A549 (cell line): ENCODE measurements at places on chromosomes 12 and 14.

DNA sequence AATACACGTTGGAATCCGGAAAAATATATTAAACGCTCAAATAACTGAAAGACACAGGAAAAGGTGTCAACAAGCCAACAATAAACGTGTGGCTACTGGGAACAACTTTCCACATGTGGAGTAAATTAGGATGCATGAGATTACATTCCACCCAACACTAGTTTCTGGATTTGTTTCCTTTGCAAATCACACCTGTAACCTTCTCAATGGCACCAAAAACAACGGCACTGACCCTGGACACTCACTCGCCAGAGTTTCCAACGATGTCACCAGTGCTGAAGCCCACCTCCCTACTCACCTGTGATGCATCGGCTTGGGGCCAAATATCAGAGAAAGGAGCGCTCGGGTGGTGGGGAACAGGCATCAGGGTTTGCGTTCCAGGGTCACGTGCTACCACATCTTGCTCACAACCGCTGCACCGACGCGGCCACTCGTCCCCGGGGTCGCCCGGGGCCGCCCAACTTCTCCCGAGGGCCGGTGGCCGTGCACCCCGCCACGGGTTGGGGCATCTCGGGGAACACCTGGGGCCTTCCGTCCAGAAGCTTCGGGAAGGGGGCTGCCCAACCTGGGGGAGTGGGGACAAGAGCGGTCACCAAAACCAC, 629 bp downstream of the PRDM4 start:
- DNase-seq: peak; percentile 26

- DNase-seq: no peak
These were observed 17.8 kb upstream of the MCRS1 start for GRCh38 chr12:49585477-49586459.

DNA sequence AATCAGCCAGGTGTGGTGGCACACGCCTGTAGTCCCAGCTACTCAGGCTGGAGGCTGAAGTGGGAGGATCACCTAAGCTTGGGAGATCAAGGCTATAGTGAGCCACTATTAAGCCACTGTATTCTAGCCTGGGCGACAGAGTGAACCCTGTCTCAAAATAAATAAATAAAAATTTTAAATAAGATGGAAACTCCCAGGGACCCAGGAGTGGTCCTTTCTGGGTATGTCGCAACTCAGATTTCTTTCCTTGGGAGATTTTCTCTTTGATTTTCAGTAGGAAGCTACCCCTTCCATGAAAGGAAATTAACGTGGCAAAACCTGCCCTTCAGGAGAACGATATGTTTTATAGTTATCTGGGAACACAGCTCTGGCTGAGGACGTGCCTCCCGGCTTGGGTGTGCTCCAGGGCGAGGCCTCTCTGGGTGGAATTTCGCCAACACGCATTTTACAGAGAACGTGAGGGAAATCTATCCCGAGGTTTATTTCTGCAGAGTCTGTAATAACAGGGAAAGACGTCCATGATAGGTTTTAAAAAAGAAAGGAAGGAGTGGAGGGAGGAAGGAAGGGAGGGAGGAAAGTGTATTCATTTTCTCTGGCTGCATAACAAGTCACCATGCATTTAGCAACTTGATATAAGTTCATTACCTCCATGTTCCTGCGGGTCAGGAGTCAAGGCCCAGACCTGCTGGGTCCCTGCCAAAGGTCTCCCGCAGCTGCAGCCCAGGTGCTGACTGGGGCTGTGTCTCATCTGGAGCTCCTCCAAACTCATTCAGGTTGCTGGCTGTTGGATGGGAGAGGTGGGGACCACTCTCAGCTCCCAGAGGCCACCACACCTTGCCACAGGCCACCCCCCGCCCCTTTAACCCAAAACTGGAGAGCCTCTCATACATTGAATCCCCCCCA, 80.6 kb upstream of the GSC start:
- no peak for DNase-seq

DNA sequence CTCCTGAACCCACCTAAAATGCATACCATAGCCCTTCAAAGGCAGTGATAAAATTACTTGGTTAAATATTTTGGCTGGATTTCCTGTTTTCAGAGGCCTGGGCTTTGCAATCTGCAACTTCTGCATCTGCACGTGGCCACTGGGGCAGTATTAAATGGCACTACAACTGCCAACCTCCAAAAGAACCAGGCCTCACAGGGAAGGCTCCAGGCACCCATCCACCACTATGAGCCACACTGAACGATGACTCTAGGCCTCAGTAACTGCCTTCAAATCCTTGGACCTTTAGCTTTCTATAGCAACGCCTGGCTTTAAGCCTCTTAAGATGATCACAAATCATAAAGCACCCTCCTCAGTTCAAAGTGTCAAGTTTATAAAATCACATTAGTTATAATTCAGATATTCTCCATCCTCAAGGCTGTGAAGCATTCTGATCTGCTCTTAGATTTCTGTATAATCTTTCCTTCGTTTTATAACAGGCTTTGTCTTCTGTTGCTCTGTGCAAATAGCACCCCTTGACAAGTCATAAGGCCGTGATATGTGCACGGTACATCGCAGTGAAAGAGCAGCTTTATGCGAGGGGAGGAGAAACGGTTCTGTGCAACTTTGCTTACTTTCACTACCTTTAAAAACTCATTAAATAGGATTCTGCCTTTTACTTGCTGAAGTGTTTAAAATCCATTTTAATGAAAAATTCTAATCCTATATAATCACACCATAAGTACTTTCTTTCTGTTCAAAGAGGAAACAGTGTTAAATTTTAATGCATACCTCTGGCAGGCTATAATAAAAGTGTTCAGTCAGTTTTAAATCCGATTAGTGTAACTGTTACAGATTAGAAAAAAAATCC, 196.4 kb upstream of the G2E3 start:
- DNase-seq: no peak

DNA sequence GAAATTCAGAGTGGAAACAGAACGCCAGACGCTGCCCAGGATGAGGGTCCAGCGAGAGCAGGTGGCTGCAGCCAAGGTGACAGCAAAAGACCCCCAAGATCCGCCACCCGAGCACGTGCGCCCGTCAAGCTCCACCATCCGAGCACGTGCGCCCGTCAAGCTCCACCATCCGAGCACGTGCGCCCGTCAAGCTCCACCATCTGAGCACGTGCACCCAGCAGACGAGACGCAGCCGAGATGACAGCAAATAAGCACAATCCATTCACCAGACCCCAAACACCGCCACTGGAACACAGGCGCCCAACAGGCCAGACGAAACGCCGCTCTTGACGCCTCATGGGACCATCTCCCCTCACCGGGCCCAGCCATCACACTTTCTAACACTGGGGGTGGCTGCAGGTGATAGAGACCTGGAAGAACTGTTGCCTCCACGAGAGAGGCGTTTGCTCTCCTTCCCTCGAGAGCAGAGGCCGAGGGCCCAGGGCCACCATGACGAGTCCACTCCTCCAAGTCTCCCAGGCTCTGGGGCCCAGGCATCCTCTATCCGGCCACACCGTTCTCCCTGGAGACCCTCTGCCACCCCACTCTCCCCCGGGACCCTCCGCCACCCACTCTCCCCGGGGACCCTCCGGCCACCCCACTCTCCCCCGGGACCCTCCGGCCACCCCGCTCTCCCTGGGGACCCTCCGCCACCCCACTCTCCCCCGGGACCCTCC, 62.1 kb upstream of the GALNT9 start:
- no peak for DNase-seq

DNA sequence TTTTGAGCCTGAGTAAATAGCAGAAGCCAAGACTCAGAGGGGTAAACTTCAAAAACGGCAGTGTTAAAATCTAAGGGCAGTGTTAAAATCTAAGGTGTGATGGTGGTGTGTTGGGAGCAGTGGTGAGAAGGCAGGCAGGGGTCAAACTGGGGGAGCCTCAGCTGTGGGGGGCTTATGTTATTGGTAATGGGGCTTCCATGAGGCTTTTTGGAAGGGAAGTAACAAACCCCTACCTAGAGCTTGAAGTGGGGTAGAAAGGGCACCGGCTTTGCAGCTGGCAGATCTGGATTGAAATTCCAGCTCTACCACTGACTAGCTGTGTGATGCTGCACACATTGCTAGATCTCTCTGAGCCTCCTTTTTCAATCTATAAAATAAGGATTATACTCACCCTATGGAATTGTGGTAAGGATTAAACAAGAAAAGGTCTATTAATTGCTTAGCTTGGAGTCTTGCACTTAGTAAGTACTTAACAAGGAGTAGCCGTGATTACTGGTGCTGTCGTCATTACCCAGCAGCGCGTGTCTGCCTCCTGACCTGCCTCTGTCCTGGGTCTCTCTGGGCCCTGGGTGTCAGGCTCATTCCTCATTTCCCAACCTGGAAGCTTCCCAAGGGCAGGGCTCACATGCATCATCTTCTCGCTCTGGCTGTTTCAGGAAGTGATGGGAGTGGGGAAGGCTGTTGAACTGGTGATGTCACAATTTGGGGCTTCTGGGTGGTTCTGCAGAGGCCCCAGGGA, 18.5 kb upstream of the KRT80 start:
- DNase-seq: no peak

- DNase-seq: no peak
These were observed 176.8 kb downstream of the APAF1 start for GRCh38 chr12:98821866-98822265.

- DNase-seq: no peak
These were observed 208.2 kb downstream of the SSPN start for GRCh38 chr12:26403601-26404000.

DNA sequence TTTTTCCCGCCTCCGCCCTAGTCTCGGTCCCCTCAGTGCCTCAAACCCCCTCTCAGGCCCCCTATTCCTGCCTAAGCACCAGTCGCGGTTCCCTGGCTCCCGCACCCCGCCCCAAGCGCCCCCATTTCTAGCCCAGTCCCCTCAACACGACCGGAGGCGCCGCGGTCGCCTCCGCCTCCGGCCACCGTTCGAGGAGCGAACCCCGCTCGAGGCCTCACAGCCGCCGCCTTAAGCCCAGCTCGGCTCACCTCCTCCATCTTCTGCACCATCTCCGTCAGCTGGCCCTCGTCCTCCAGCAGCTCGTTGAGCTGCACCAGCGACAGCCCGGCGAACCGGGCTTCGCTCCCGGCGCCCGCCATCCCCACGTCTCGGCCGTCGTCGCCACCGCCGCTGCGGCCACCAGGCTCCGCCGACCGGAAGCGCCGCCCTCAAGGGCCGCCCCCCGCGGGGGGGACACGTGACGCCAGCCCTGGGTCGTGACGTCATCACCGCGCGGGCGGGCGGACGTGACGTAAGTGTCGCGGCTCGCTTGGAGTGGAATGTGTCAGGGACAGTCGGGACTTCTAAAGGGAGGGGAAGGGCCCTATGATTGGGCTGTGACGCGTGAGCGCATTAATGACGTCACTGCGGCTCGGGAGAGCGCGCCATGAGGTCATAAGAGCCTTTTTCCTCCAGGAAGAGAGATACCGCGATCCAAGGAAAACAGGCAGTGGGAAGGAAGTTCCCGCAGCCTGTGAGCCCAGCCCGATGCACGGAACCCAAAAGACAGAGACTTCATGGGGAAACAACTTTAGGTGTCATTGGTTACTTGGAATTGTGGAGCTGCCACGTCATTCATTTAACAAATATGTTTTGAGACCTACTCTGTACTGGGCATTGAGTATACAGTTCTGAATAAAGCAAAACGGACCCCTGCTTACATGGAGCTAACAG, at the start of gene VPS37B:
Gene VPS37B, minus strand, starts transcription at position 421 of the 933 bp plus-strand sequence. Its CDS starts 62 bp downstream, at position 359.
- peak; percentile 87 for DNase-seq

- DNase-seq: peak; percentile 44
These were observed 95.1 kb downstream of the NT5DC3 start for GRCh38 chr12:103745962-103746361.

DNA sequence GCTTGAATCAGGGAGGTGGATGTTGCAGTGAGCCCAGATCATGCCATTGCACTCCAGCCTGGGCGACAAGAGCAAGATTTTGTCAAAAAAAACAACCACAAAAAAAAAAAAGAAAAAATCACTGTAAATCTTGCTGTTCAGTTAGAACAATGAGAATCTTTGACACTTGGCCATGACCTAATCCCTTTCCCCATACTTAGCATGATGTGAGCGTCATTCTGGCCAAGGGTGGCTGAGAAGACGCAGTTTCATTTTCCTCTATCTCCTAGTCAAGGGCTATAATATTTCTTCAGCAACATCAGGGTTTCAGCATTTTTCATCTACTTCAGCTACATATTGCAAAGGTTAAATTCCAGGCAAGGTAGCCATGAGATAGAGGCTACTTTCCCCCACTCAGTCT, 599.4 kb upstream of the MDGA2 start:
- DNase-seq: no peak

- no peak for DNase-seq
These were observed 255.0 kb downstream of the PAWR start for GRCh38 chr12:79435742-79436141.

GRCh38 chr14:46404865-46405811, 246.4 kb downstream of the RPL10L start:
- DNase-seq: no peak

DNA sequence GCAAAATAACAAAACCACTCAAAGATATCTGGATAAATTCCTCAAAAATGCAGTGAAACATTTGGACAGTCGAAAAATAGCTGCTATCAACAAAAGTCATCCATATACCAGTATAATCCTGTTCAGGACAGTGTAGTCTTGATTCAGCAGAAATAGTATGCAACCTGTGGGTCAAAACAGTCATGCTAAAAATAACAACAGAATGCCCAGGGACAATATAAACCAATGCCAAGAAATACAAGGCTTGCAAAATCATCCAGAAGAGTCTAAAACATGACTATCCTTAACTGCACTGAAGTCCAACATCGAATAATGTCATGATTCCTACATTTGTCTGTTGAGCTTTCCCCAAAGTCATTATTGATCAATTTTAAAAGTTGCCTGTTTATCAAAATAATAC, 425.9 kb downstream of the FSCB start:
- no peak for DNase-seq
